Mammary epithelial cell (primary cell): ENCODE measurements at places on chromosomes 5 and 9. TPM values are rescaled to one million over a fixed set of nuclear protein-coding genes. Genes with fewer than 3 reads are reported as not detected.

The GABRA1 gene
- total RNA-seq = not detected in 2 replicates

The SCGB3A2 gene
- total RNA-seq = not detected

The COL15A1 gene
- not detected in 2 replicates for total RNA-seq

The PCDH12 gene
- total RNA-seq = 0.69 and 1.2 TPM in 2 replicates

The CCDC180 gene
- 1.3 TPM for total RNA-seq

The MELK gene
- 10.8 TPM for total RNA-seq

The GALNT12 gene
- total RNA-seq = 0.17 TPM

The KLHL3 gene
- total RNA-seq = 3.3 TPM

The BNC2 gene
- total RNA-seq = 0.17 TPM

The ADAMTS2 gene
- 0.33 TPM for total RNA-seq

The ENTREP1 gene
- 12.5 TPM for total RNA-seq

The IFNE gene
- 16.7 and 18.2 TPM in 2 replicates for total RNA-seq

The OBP2B gene
- not detected in 2 replicates for total RNA-seq
